Stimulated activated CD8-positive, alpha-beta memory T cell treated with anti-CD3 and anti-CD28 coated beads, Interleukin-4, amount 100 ng/mL, for 4 hours (primary cell): ENCODE measurements at places on chromosomes 3 and 15.

- DNase-seq: no peak
Observed at GRCh38 chr3:137020315-137020714, 62.5 kb downstream of the IL20RB start.

DNA sequence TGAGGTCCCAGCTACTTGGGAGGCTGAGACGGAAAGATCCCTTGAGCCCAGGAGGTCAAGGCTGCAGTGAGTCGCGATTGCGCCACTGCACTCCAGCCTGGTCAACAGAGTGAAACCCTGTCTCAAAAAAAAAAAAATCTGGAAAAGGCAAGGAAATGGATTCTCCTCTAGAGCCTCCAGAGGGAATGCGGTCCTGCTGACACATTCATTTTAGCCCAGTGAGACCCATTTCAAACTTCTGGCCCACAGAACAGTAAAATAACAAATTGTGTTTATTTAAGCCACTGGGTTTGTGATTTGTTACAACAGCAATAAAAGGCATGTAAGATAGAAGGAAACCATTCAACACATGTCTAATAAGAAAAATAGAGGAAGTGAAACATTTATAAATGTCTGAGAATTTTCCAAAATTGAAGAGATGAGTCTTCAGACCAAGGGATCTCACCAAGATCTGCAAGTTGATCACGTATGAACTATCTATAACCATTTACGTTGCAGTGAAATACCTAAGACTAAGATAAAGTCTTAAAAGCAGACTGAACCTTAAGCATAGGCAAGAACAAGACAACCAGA is at the start of gene HTR3E:
Gene HTR3E (plus strand): TSS at position 254 of the 573 bp plus-strand sequence. CDS start 466 bp downstream, outside the sequence.
- DNase-seq: no peak

DNA sequence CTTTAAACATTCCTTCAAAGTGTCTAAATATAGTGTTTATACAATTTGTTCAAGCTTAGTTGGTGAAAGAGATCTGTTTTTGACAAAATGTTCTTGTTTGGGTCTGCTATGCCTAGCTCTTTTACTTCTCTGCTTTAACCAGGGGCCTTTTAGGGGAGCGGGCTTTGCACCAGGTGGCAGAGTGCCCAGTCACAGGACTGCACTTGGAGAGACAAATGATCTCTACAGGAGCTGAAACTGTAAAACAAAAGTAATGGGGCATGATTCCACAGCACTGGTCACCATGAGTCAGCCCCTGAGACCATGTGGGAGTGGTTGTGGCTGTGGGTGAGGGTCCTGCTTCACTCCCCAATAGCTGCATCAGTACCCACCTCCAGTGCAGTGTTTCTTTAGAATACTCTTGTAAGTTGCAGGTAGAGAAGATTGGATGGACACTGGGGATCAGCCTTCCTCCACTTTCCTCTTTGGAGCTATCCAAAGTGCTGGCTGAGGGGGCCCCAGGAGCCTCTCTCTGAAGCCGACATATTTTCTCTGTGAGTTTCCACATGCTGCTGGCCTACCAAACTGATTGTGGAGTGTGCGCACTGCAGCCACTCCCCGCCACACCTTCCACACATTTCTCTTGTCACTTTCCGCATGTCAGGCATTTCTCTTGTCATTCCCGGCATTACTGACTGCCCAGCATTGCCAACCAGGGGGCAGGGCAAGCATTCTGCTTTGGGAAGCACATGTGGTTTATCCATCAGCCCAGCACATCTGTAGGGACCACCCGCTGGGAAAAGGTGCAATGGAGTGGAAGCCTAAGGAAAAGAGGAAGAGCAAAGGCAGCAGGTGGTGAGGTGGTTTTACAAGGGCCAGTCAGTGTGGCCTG is 110.0 kb downstream of the EPHB1 start:
- DNase-seq: no peak

- DNase-seq: no peak
Observed at GRCh38 chr3:60461267-60461666, 790.0 kb downstream of the FHIT start.

DNA sequence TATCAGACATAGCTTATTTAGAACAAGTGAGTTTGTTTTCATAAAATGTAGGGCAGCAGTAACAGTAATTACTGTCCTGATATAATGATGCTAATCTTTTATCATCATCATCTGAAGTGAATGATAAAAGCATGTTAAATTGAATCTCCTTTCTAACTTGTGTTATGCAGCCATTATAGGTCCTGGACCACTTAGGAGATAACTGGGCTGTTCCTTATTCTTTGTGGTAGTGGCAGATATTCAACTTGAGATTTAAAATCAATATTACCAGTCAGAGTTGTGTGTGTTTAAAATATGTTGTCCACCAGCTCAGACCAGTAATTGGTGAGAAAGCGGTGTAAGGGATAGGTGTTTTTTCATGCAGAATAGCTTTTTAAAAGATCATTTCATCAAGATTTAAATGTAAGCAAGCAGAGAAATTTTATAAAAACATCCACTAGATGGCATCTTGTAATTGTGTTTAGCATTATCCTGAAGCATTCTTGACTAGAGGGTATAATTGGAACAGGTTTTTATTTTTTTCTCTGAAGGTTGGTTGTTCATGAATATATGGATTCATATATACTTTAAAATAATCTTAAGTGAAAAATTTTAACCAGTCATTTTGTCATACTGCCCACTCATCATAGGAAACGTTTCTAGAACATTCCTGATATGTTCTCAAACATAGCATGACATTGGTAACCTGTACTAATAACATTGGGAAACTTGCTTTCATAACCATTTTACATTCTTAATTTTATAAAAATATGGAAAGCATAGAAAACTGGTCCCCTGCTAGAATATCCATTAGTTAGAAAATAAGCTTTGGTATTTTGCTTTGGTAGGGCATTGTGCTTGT is 153.9 kb downstream of the BBX start:
- DNase-seq: no peak

GRCh38 chr3:46470831-46471230 is 6.1 kb upstream of the LTF start:
- no peak for DNase-seq

GRCh38 chr3:13149330-13150108 is 76.3 kb upstream of the IQSEC1 start:
- DNase-seq: no peak

- no peak for DNase-seq
Observed at GRCh38 chr3:53715815-53716483, 130.3 kb downstream of the CHDH start.

DNA sequence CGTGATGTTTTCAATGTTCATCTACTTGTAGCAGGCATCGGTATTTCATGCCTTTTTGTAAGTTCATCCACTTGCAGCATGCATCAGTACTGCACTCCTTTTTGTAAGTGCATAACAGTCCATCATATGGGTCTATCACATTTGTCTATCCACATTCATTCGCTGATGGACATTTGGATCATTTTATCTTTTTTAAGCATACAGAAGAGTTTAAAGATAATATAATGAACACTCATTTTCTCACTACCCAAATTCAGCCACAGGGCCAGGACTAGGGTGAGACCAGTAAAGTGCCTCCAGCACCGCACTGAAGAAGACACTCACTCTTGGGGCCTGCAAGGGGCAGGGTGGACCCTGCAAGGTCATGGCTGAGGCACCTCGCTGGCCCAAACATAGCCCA is 309.6 kb downstream of the UACA start:
- no peak for DNase-seq

DNA sequence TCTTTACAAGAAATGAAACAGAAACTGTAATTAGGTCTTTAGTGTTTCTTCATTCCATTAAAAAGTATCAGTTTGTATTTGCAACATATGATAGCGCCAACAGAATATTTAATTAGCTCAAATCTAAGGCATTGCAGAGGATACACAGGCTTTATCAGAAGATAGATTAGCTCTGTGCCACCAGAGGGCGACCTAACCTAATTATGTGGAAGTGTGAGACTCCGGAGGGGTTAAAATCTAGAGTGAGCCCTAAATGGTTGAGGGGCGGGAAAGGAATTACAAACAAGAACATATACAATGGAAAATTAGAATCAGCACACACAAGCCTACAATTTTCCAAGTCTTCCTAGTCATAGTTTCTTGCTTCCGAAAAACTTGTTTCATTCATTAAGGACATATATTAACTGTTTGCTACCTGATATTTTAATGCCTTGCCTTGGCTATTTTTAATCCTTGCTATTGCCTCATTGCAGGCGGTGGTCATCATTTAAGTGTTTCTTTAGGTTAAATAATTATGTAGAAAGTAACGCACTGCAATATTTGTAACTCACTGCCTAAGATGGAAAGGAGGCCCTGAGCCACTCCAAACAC is 18.0 kb upstream of the RYR3 start:
- DNase-seq: no peak

GRCh38 chr3:27578032-27578431 is 93.8 kb upstream of the SLC4A7 start:
- DNase-seq: no peak

GRCh38 chr3:45507820-45508317 is 86.7 kb upstream of the LIMD1 start:
- no peak for DNase-seq

GRCh38 chr15:88995449-88995848 is 82.3 kb upstream of the MFGE8 start:
- DNase-seq: no peak

DNA sequence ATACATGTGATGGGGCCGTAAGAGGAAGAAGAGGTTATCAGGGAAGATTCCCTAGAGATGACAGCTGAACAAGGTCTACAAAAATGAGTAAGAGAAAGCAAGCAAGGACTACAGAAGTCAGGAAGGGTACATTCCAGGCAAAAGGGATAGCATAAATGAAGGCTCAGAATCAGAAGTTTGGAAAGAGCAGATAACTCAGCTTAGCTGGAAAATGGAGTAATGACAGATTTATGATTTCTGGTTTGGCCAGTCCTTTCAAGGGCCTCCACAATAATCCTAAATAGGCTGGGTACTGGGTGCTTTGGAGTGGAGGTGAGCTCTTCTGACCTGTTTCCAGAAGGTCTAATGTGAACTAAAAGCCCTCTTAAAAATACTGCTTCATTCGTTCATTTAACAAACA is 110.7 kb downstream of the MYO5A start:
- no peak for DNase-seq

- DNase-seq: no peak
Observed at GRCh38 chr3:197289726-197290125, 8.7 kb downstream of the DLG1 start.

DNA sequence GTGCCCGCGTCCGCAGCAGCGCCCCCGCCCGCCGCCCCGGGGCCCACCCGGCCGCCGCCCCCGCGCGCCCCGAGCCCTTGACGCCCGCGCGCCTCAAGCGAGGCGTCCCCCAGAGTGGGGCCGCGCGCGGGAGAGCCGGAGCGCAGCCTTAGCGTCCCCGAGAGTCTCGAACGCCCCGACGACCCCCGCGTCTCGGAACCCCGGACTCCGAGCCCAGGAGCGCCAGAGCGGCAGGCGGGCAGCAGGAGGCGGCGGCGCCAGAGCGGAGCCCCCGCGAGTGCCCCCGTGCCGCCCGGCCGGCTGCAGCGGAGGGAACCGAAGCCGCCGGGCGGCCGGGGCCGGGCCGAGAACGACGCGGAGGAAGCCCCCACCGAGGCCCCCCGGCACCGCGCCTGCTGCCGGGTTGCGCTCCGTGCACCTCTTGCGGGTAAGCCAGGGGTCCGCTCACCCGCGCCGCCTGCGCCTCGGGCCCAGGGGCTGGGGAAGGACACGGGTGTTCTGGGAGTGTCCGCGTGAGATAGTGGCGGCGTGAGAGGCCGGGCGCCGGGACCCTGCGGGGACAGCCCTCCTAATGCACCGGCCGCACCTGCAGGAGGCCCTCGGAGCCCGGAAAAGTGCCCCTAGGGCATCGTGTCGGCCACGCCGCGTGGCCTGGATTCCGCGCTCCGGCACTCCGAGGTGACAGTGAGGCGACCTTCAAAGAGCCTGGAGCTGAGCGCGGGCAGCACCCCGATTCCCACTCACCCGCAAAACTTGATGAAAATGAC is 52.0 kb upstream of the ULK4 start:
- DNase-seq: no peak

- no peak for DNase-seq
Observed at GRCh38 chr3:111045564-111045963, 26.1 kb upstream of the NECTIN3 start.

DNA sequence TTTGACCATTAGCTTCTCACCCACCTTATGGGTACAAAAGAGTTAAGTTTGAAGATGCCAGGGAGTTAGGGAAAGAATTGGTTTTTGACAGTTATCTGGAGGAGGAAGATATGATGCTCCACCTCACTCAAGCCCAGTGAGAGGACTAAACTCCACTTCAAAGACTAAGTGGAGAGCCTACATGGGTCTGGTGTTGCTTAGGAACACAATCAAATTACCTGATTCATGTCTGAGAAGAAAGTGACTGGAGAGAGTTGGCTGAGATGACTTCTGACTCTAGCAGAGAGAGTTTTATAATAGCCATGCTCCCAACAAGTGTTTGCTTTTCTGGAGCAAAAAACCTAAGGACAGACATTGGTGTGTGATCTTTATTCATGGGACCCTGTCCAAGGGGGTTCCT is 43.3 kb downstream of the SUCNR1 start:
- DNase-seq: no peak

GRCh38 chr3:144816323-144816722 is 844.7 kb downstream of the DIPK2A start:
- no peak for DNase-seq

DNA sequence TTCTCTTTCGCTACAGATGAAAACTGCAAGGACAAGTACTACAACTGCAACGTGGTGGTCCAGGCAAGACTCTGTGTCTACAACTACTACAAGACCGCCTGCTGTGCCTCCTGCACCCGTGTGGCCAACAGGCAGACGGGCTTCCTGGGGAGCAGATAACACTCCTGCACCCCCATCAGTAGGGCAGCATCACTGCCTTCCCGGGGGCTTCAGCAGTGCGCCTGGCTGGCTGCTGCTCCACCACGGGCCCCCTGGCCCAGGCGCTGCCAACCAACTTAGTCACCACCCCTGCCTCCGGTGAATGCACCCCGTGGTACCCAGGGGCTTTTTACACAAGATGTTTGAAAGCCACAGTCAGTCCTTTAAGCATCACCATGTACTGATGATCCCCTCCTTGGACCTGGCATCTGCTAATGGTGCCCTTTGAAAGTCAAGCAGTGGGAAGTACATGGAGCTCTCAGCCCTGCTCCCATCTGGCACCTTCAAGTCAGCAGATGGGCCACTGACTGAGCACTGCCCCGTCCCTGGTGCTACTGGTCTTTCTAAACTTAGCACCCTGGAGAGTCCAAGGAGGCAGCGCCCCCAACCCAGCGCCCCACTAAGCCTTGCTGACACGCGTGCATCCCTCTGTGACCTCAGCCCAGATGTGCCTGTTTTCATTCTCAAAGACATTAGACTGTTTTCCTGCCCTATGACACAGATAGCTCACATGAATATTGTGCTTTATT is 33.0 kb upstream of the NR2E3 start:
- DNase-seq: no peak

DNA sequence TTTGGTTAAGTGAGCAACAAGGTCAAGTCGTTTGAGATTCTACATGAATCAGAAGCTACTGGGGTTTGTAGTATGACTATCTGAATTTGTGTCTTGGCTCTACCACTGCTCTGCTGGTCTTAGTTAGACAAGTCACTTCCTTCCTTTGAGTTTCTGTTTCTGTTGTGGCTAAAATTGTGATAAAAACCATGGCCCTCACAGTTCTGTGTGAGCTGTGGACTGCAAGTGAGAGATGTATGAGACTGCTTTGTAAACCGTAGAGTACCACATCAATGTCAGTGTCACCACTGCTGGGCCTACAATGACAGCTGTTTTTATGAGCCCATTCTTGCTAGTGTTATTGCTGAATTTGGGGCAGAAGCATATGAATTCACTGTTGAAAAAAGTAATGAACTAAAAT is 32.7 kb downstream of the RARB start:
- no peak for DNase-seq
